ENCODE measurements at places on chromosomes 2 and 18.

DNA sequence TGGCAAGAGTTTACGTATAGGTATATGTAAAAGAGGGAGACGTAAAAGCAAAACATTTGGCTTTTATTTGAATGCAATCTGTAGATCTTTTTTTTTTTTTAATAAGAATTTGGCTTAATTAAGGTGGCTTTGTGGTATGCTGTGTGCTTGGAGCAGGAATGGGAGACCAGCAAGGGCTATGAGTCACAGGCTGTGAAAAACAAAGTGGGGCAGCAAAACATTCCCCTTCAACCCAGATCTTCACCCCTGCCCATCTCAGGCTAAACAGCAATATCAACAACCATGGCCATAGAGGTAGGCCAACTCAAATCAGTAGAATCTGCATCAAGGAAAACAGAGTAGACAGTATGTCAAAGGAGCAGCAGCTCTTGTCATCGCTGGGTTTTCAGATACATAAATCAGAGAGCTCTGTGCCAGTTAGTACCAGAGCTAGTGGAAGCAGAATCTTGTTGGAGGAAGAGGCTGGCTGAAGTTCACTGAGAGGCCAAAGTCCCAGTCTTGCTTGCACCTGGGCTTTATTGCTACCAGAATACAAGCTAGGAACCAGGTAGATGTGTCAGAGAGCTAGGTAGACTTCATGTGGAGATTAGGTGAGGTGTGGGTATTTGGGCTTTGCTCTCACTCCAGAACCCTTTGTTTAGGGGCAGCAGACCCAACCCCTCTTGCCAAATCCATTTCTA is 191.5 kb upstream of the FANCL start:
- no peak for DNase-seq

DNA sequence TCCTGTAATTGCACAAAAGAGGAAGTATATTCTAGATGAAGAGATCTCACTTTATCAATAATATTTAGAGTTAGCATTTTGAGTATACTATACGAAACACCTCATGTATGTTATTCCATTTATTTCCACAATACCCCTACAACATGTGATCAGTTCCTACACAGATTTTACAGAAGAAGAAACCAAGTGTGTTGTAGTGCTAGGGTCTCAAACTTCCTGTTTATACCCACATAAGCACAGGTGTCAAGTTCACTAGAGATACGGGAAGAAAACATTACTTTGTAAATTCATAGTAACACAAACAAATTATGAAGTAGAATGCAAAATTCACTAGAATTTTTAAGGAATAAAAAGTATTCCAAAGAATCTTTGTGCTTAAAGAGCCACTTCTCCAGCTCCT is 46.4 kb downstream of the KCTD18 start:
- no peak for DNase-seq

- no peak for DNase-seq
These were observed 150.0 kb downstream of the IKZF2 start for GRCh38 chr2:213001297-213001910.

GRCh38 chr2:195330513-195330956 is 326.5 kb upstream of the SLC39A10 start:
- no peak for DNase-seq

GRCh38 chr2:13230221-13230620 is 513.5 kb downstream of the TRIB2 start:
- DNase-seq = no peak

DNA sequence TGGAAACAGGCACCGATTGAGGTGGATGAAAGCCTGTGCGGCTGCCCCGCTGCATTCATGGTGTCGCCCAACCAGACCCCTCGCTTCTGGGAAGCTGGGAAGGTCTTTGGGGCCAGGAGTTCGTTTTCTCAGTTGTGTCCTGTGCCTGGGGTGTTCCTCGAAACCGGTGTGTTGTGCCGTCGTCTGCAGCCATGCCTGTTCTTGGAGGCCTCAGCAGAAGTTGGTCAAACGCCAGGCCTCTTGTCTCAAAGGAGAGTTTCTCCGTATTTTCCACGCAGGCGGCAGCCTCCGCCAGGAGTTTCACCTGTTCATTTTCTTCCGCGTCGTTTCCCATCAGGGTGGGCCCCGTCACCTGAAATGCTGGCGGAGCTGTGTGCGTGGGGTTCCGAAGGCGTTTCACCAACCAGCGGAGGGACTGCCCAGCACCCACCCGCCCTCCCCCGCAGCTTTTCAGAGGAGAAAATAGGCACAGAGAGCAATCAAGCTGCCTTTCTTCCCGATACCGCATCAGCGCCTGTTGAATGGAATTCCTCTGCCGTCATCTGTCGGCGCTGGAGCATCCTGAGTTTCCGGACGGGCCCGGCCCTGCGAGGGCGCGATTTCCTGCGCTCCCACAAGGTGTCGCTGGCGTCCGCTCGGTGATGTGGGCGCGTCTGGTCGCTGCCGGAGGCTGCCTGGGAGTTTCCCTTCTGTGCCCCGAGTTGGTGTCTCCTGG is 17.0 kb upstream of the NFATC1 start:
- DNase-seq = peak; percentile 70

GRCh38 chr2:55431982-55432627 is 12.4 kb upstream of the CCDC88A start:
- no peak for DNase-seq

- no peak for DNase-seq
These were observed 32.1 kb downstream of the ATF2 start for GRCh38 chr2:175135862-175136261.

DNA sequence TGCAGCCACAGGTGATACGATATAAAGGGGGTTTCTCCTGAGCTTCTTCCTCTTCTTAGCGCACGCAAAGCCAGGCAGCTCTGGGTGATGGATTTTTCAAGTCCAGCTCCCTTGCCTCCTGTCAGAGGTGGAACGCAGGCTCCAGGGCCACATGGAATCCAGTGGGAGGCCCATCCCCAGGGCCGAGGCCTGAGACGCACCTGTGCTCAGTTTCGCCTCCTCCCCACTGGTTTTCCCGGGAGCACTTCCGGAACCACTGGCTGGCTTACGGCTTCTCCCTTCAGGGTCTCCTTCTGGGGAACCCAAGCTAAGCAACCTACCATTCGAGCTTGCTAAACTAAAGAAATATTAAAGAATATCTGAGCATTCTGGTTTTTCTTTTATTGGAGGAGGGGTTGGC is 63.6 kb downstream of the TRAPPC12 start:
- no peak for DNase-seq

DNA sequence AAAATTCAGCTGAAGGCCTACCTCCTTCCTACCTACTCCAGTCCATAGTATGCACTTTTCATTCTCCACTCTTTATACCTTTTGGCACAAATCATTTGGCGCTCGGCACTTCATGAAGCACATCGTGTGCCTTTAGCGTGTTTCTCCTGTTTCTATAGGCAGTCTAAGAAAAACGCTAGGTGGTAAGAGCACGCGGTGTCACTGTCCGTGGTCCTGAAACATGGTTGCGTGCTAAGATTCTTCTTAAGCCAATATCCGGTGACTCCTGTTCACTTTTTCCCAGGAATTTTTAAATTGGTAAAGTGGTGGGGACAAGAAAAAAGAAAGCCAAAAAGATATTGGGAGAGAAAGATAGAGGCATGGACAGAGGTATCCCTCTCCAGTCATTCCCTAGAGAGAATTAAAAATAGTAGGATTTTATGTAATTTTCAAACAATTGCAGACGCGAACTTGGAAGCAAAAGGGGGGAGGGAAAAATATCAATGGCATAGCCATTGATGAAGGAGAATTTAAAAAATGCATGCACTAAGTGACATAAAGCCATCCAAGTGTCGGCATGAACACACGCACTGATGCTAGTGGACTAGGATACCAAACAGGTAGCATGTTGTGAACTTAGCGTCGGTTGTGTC is 1.4 kb upstream of the CTNNA2 start:
- no peak for DNase-seq

GRCh38 chr2:62895632-62896009 is 155.0 kb upstream of the OTX1 start:
- DNase-seq = no peak

DNA sequence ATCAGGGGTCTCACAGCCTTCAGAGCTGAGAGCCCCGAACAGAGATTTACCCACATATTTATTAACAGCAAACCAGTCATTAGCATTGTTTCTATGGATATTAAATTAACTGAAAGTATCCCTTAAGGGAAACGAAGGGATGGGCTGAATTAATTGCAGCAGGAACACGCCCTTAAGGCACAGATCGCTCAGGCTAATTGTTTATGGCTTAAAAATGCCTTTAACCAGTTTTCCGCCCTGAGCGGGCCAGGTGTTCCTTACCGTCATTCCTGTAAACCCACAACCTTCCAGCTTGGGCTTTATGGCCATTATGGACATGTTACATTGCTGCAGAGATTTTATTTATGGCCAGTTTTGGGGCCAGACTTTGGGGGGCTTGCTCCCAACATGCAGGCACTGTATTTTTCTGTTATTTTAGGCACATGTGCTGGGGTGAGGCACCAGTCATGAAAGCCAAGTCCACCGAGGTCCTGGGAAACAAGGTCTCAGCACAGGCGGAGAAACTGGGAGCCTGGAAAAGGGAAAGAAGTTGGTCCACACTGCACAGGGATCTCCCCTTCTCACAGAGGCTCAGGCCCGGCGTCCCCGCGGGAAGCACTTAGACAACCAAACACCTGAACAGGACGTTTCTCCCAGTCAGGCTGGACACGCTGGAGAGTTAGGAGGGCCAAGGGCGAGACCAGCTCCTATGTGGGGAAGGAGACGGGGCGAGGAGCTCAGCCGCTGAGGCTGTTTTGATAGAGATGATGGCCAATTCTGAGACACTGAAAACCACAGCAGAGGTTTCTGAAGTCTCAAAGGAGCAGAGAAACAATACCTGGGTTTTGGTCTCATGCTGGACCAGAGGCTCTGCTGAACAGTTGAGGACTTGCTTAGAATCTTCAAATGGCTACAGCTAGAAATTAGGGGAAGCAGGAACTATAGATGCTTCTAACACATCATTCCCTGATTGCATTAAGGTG is 86.7 kb downstream of the TMEM18 start:
- DNase-seq = no peak

- DNase-seq = no peak
These were observed 89.9 kb upstream of the LTBP1 start for GRCh38 chr2:32856891-32857290.

DNA sequence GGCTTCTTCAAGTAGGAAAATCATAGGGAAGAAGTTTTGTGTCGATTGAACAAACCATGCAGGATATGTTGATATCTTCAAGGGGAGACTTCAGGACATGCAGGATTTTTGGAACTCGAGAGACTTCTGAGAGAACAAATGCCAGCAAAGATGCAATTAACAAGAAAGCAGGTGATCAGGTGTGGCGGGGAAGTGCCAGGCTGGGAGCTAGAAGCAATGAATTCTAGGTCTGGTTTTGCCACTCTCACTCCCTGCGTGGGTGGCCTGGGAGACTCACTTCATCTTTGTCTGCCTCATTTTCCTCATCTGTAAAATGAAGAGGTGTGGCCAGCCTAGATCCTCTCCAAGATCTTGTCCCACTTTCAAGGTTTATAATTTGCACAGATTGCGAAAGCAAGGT is 3.1 kb downstream of the SERPINB5 start:
- no peak for DNase-seq

GRCh38 chr18:55513161-55513560 is 74.8 kb downstream of the TCF4 start:
- no peak for DNase-seq

- no peak for DNase-seq
These were observed 179.4 kb upstream of the ZFP36L2 start for GRCh38 chr2:43405829-43406228.

DNA sequence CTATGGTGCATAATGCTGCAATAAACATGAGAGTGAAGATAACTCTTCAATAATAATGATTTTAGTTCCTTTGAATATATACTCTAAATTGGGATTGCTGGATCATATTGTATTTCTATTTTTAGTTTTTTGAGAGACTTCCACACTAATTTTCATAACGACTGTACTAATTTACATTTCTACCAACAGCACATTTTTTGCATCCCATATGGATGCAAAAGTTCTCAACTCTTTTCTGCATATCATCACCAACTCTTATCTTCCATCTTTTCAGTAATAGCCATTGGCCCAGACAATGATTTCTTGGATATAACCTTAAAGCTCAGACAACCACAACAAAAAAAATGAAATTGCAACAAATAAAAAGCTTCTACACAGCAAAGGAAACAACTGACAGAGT is 1082.4 kb downstream of the CNTNAP5 start:
- DNase-seq = no peak

DNA sequence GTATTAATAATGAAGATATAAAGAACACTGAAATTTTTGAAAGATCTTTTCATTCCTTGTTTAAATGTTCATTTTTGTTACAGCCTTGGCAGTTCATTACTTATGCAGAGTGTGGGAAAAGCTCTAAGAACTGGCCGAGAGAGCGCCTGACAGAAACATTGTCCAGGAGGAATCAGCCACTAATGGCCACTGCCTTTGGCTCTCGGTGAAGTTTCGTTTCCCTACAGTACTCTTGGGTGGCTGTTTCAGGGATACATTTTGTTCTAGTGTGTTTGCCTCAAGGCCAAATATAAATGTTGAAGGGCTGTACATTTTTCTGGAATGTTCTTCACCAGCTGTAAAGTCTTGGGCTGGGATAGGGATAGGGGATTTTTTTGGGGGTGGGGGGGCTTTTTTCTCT is 10.7 kb downstream of the SPTBN1 start:
- DNase-seq = no peak

DNA sequence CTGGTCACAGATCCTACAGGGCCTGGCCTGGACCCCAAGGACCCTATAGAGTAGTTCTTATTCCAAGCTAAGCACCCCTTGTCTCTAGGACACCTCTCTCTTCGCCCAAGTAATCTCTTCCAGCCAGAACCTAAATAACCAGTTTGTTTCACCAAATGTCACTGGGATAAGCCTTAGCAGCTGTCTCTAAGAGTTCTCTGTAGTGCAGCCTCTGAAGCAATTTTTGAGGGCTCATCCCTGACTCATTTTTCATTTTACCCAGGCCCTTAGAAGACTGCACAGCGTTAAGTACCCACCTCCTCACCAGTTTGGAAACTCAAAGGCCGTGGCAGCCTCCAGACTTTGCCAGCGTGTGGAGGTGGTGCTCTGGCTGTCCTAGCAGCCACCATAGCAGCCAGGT is 290.1 kb upstream of the SIX2 start:
- no peak for DNase-seq

GRCh38 chr2:236940497-236940896 is 145.2 kb upstream of the COPS8 start:
- no peak for DNase-seq

GRCh38 chr18:48948112-48949049 is 2.4 kb downstream of the SMAD7 start:
- DNase-seq = no peak

DNA sequence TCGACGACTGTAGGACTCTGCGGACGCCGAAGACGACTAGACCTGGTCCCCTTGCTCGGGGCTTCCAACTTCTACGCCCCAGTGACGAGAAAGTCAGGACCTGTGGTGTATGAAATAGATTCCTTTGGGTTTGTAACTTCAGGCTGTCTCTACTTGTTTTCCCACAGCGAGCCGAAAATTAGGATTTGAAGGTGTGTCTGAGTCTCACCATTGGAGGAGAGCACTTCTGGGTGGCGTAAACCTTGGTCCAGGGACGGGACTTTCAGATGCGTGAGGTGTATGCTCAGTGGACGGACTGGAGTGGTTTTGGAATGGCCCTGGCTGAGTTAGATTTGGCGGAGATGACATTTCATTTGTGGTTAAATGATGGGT is 1.3 kb downstream of the BIRC6 start:
- no peak for DNase-seq
